ENCODE measurements at places on chromosomes 2 and 18.
A peak's percentile ranks its signal among the peaks of the same experiment; 100 is the strongest.

DNA sequence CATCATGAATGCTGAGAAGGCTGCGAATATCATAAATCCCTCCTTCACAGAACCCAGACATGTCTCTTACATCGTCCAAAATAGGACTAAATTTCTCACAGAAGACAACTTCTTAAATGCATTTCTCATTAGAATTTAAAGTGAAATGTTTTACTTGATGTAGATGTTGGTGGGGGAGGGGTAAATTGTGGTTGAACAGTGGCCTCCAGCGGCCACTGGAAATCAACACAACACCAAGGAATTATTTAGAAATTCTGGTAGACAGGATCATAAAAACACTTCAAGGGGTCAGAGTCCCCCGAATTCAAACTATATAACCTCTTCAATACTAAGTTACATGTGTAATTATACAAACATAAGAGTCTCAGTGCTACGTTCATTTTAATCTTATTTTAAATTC lies 135.9 kb downstream of the ABCA12 start:
- DNase-seq = no peak

DNA sequence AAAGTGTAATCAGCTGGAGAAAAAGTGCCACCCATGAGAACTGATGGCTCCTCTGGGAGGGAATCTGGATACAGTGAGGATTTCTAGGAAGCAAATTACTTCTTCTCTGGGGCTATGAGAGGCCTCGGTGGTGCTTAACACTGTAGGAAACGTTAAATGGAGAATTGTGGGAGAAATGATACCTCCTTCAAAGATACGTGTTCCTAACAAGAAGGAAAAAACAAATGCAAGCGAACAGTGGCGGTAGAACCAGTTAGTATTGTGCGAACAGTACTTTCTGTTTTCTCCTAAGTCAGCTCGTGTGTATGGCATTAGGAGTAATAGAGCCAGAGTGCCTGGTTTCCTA lies 587 bp upstream of the MTIF2 start:
- no peak for DNase-seq

DNA sequence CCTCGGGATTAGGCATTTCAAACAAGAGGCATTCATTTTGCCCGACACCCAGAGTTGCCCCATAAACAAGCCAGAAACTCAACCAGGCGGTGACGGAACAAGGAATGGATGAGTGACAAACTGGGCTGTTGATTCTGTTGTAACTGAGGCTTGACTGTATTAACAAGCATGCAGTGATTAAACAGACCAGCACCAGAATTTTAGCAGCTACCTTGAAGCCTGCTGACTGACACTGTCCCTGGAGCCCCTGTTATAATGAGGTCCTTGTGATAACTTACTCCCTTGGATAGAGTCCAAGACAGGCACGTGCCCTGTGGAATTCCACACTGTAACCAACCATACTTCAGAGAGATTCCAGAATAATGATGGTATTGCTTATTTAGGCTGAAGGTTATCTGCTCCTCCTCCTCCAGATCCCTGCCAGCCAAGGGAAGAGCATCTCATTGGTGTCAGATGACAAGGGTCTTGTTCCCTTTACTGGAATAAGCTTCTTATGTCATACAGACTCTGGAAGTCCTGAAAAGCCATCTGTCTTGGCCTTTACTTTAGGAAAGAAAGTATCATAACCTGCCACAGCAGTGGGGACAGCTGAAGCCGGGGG lies 97.1 kb upstream of the RMDN2 start:
- peak; percentile 81 for DNase-seq

GRCh38 chr2:6872394-6872793 lies 5.2 kb upstream of the RSAD2 start:
- DNase-seq = no peak

Data from skin of body (tissue), 3 donors.